LoVo (cell line): ENCODE measurements at places on chromosomes 4 and X.
A peak's percentile ranks its signal among the peaks of the same experiment; 100 is the strongest.

- DNase-seq, result no peak
Measured at GRCh38 chrX:81377329-81377728, 175.4 kb downstream of the SH3BGRL start.

GRCh38 chr4:91621446-91621845, 682.3 kb upstream of the GRID2 start:
- no peak for DNase-seq

DNA sequence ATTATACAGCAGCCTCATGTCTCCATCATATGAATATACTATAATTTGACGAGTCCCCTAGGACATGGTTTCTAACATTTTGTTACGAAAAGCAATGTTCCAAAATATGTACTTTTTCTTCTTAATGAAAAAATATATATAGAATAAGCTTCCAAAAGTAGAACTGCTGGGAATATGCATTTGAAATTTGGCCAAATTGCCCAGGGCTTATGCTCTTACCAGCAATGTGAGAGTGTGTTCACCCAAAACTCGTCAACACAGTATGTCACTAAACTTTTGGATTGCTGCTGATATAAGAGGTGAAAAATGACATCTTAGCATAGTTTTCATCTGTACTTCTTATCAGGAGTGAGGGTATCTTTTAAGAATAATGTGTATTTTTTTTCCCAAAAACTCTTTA, 64.6 kb upstream of the STIM2 start:
- DNase-seq, result no peak

DNA sequence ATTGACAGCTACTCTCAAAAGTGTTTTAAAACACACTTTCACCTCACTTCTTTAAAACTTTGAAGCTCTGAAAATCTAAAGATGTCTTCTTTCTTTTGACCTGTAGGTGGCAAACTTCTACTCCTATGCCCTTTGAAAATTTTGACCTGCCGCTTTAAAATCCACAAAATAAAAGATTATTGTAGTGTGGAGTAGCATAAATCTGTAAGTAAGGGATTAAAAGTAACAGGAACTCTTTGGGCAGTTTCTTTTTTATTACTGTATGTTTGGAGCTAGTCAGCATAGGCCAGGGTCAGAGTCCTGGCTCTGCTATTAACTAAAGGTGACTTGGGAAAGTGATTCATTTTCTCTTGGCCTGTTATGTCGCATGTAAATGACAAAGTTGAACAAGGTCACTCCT, 25.5 kb downstream of the BBS12 start:
- DNase-seq, result peak; percentile 69

DNA sequence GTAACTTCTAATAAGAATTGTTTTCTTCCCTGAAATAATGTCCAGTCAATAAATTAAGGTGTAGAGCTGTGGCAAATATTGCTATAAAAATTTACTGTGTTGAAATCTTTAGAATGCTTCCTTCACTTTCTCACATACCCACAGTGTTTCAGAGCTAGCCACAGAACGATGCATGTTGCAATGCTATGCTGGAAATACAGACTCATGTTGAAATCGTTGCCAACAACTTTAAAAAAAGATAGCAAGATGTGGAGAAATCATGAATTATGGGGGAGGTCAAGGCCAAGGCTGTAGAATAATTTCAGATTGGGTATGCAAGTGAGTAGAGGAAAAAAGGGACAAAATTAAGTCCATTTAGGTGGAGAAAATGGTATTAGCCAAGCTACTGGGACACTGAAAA, 204.8 kb downstream of the VEGFC start:
- no peak for DNase-seq

DNA sequence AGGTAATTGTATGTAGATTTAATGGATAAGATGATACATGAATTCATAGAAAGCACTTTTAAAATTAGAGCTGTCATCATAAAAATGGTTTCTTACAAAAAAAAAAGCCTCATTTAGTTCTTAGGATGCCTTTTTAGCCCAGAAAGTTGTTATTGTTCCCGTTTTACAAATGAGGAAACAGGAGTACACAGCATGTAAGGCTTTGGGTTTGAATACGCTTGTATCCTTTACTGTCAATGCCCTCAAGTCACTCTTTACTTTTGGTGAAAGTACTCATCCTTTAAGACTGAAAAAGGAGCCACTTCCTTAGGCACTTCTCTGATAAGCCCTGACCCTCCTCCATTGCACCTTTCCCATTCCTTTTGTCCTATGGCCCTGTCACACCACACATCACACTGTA, 4.9 kb downstream of the EREG start:
- no peak for DNase-seq

GRCh38 chr4:175813204-175813603, 1.1 kb upstream of the GPM6A start:
- DNase-seq, result no peak

GRCh38 chr4:48271626-48272025, 2.0 kb upstream of the TEC start:
- no peak for DNase-seq

GRCh38 chr4:10243856-10244255, 127.3 kb upstream of the WDR1 start:
- DNase-seq, result no peak

- no peak for DNase-seq
Measured at GRCh38 chrX:12919620-12920019, 13.2 kb downstream of the TLR8 start.

DNA sequence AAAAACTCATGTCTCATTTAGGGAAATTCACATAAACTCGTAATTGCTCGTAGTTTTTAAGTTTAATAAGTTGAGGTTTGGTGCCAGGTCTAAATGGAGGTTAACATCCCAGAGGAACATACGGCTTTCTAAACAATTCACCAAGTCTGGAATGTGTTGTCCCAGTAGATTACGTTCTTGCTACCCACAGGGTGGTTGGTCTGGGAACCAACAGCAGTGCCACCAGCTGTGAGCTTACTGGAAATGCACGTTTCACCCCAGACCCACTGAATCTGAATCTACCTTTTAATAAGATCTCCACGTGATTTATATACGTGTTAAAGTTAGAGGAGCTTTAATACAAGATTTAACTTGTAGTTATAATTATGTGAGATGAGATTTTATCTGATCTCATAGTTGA, 134.3 kb downstream of the BMPR1B start:
- DNase-seq, result no peak

GRCh38 chrX:40168480-40169011, 70.8 kb upstream of the BCOR start:
- DNase-seq, result no peak

- DNase-seq, result no peak
Measured at GRCh38 chrX:9821572-9821971, 35.3 kb downstream of the SHROOM2 start.

- no peak for DNase-seq
Measured at GRCh38 chr4:187464573-187464972, 531.0 kb upstream of the ZFP42 start.

- peak; percentile 12 for DNase-seq
Measured at GRCh38 chr4:126604268-126604867, 1028.4 kb upstream of the INTU start.

GRCh38 chr4:149754526-149754925, 61.1 kb downstream of the IQCM start:
- no peak for DNase-seq

DNA sequence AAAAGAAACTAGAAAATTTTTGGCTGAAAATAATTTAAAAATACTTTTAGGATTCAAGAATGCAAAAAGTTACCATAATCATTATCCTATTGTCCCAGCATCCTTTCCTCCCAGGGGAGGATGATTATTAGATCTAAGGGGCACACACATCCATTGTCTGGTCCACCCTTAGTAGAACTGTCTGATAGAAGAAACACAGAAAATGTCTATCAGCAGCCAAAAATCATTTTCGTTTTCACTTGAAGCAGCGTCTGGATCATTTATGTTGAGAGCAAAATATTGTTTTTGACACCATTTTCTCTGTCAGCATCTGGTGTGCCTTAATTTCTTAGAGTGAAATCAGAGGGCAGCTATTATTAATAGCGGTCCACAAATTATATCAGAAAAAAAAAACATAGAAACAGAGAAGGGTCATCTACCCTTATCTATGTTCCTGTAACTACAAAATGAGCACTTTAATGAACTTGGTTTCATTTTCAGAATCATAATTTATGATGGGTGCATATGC, 446.3 kb downstream of the TRAM1L1 start:
- no peak for DNase-seq

DNA sequence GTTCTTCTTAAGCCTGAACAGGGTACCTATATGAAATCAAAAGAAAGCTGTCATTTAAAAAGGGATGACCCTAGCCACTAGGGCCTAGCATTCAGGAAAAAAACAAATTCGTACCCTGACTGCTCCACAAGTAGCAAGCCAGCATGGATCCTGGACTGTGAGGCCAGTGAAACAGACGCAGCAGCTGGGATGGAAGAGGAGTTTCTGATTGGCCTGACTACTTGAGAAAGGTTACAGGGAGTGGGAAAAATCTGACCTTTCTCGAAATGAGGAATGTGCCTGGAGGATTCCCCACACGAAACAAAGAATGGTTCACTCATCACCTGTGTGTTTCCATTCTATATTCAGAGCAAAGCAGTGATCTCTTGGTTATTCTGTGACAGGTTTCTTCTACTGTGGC, 87.6 kb upstream of the JADE1 start:
- no peak for DNase-seq

- no peak for DNase-seq
Measured at GRCh38 chr4:161929956-161930355, 233.8 kb downstream of the FSTL5 start.

- no peak for DNase-seq
Measured at GRCh38 chr4:165462009-165462408, 83.2 kb downstream of the CPE start.

GRCh38 chr4:31183256-31183655, 463.1 kb downstream of the PCDH7 start:
- DNase-seq, result no peak

DNA sequence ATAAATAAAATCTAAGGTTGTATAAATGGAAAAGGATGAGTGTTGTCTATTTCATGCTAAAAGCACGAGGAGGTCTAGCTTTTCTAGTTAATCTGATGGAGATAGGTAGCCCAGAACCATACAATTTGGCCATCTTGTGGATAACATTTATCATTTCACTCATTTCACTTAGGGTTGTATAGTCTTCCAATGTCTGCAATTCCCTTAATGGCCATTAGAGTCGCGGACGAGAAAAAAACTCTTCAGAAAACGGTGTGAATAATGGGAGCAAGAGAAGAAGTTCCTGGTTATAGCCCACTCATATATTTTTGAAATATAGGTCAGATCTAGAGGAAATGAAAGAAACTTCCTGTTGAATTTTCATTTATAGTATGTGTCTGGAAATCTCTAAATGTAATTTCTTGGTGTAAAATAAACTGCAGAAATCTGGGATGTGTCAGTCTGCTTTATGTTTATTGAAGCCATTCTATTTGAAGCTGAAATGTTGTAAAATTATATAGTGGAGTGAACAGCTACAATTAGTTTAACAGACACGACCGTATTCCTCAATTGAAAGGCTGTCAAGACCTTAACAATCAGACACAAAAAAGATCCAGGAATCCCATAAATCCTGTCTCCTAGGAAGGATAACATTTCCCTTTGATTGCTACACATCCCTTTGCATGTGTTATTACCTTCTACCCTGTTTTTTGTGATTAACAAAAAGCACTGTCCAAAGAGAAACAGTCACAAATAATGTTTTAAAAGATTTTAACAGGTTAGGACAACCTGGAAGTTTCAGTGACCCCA, 47.7 kb upstream of the MGST2 start:
- DNase-seq, result peak; percentile 42

DNA sequence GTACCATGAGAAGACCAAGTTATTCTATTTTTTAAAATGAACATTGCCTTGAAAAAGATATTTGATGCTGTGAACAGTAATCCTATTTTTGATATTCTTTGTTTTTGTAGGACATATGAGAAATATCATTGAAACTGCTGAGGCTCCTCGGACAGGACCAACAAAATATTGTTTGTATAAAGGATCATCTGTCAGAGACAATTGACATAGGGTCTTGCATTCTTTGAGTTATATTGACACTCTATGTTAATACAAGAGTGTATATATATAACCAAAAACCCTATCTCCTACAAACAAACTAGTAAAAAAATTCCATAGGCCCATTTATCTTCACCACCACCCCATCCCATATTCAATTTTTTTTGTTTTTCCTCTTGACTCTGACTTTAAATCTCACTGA, 222.7 kb downstream of the DACH2 start:
- no peak for DNase-seq

GRCh38 chr4:3690551-3691152, 75.5 kb upstream of the ADRA2C start:
- no peak for DNase-seq

GRCh38 chr4:54660591-54660990, 2.8 kb downstream of the KIT start:
- DNase-seq, result no peak

GRCh38 chr4:8391972-8392371, 48.6 kb downstream of the ACOX3 start:
- DNase-seq, result no peak

DNA sequence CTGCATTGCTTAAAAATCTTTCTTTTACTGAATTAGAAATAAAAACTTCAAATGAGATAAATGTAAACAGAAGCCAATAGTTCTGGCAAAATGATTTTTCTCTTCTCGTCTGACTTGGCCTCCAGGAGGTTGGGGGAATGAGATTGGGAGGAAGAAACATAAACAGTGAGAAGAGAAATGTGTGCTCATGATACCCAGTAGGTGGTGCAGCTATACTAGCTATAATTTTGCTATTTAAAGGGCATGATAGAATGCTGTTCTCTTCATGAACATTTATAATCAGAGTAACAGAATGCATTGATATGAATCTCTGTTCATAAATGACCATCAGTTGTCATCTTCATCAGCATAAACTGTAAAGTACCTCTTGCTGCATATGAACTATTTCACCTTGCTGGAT, 85.5 kb downstream of the TACR3 start:
- DNase-seq, result no peak

GRCh38 chr4:7239844-7240243, 47.5 kb downstream of the SORCS2 start:
- no peak for DNase-seq

GRCh38 chr4:14809203-14809602, 193.1 kb upstream of the CPEB2 start:
- no peak for DNase-seq

DNA sequence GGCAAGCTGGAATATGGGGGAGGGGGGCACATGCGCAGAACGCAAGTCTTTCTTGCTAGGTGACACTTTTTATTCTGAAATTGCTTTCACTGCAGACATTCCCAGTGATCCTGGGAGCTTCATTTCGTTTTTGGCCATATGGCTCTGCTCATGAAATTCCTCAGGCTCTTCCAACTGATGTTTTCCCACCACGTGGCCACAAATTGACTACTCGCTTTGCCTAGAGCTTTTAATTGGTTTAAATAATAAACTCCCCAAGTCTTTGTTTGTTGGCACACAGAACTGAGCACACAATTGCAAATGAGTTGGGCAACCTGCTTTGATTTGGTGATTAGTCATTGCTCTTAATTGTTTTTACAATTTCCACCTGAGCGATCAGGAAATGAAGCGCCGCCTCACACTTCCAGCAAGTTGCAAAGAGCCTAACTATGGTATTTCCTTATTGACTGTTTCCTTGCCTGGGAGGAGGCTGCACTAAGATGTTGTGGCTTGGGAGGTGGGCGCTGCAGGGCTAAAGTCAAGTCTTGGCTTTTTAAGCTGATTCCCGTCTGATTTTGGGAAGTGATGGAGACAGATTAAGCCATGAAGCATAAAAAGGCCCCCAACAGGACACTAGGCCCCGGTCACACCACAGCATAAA, 282.5 kb downstream of the ZIC3 start:
- no peak for DNase-seq

- no peak for DNase-seq
Measured at GRCh38 chr4:121457278-121457875, 76.6 kb upstream of the QRFPR start.
